ENCODE measurements at places on chromosomes 6 and 20.

DNA sequence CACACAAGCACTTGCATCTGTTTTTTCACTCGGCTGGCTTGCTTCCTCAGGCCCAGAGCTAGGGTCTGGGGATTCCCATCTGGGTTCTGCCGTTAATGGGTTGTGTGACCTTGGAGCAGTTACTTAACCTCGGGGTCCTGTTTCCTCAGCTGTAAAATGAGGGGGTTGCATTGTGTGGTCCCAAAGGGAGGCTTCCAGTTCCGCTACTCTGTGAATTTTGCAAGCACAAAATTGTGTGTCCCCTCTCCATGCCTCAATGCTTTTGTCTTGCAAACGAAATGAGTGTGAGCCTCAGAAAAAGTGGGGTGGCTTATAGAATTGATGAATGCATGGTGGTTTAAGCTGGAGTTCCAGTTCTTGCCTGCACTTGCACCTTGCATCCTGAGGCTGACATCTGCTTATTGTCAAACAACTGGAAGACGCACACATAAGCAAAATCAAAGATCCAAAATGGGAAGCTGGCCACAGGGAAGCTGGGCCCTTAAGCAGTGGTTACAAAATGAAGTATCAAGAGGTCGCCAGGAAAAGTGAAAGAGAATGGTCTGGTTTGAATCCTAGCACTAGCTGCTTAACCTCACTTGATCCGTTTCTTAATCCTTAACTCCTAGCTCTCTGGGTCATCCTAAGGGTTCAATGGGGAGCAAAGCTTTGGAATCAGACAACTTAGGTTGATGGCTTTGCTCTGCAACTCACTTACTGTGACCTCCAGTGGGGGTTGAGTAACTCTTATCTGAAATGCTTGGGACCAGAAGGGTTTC lies 490.6 kb downstream of the DHX35 start:
- DNase-seq = no peak

- DNase-seq = no peak
These were observed 51.1 kb downstream of the FAM83B start for GRCh38 chr6:54897462-54898189.

- no peak for DNase-seq
These were observed 8.0 kb upstream of the CST9 start for GRCh38 chr20:23613676-23614075.

- DNase-seq = no peak
These were observed 57.3 kb upstream of the PHACTR2 start for GRCh38 chr6:143620447-143620846.

GRCh38 chr20:63175038-63175895 lies 40.7 kb downstream of the YTHDF1 start:
- no peak for DNase-seq

GRCh38 chr20:51953731-51954340 lies 151.5 kb upstream of the SALL4 start:
- no peak for DNase-seq

- no peak for DNase-seq
These were observed 12.9 kb downstream of the OGFRL1 start for GRCh38 chr6:71301546-71301945.

DNA sequence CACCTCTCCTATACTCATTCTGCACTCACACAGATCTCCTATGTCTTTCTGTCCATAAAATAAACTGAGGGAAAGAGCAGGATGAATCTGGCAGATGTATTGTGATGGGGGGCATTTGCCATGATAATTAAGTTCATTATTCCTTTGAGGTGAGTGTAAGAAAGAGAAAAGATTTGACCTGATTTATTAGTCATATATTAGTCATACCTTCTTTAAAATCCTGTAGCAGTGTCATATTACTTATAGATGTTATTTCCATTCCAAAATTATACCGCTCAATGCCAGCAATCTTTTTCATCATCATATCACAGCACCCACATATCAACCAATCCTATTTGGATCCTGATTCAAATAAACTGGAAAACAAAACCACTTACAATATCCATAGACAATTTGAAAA lies 733.3 kb upstream of the SLC35B3 start:
- no peak for DNase-seq

GRCh38 chr6:4670290-4670689 lies 105.9 kb upstream of the CDYL start:
- DNase-seq = no peak

- DNase-seq = no peak
These were observed 40.0 kb downstream of the SNHG17 start for GRCh38 chr20:38395165-38395564.

DNA sequence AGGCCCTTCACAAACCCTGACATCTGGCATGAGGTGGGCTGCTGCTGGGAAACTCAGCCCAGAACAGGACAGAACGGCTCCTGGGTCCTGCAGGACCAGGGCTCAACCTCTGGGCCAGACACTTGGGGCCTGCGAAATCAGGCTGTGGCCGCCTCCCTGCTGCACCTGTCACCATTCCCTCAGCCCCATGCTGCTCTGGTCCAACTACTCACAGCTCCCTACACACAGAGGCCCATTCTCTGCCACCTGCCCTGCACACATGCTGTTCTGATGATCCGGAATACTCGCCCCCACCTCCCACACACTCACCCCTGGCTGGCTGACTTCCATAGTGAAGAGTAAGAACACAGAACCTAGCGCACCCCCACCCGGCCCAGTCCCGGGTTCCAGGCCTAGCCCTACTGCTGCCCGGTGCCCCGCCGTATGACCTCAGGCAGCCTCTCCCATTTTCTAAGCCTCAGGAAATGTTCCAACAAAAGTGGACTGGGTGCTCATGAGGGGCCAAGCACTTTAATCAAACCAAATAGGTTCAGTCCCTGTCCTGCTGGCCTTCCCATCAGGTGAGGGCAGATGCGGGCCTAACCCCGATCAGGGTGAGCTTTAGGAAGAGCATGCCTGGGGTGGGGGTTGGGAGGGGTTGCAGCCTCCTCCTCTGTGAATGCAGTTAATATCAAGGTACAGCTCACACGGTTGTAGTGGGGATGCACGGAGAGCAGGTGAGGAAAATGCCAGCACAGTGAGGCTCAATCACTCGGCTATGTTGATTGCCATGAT lies 3.9 kb downstream of the PEDS1 start:
- no peak for DNase-seq

- no peak for DNase-seq
These were observed 159.2 kb downstream of the SYCP2 start for GRCh38 chr20:59774204-59774641.

DNA sequence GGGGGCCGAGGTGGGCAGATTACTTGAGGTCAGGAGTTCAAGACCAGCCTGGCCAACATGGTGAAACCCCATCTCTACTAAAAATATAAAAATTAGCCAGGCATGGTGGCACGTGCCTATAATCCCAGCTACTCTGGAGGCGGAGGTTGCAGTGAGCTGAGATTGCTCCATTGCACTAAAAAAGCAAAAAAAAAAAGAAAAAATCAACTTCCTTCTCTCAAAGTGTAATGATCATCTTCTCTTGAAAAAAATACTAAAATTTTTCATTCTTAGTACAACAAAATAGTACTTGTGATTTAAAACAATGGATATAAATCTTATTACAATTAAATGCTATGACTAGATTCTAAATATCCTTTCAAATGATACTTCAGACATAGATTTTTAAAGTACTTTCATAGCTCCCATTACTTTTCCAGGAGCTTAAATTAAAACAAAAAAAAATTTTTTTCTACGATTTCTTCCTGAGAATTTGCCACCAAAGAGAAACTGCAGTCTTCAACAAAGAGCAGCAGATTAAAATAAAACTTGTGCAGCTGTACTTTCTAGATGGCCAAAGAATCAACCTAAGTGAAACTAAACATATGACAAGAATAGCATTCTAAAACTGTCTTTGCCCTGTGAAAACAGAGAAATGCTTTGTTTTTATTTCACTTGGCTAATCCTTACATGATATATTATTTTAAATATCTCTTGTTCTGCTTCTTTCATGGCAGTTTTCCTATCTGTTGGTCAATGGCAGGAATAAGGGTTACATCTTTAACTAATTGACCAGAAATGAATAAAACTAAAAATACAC lies 75.2 kb downstream of the MAP3K5 start:
- no peak for DNase-seq

GRCh38 chr6:161631676-161632194 lies 357.9 kb upstream of the AGPAT4 start:
- no peak for DNase-seq

DNA sequence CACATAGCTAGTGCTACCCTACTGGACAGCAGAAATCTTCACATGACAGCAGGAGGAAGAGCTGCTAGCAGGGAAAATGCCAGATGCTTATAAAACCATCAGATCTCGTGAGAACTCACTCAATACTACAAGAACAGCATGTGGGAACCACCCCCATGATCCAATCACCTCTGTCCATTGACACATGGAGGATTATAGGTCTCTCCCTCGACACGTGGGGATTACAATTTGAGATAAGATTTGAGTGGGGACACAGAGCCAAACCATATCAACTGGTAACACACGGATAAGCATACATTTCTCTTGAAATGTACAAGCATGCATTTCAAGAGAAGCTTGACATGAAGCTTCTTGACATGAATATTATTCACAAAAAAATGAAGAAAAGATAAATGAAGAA lies 64.1 kb downstream of the MMS22L start:
- DNase-seq = no peak

DNA sequence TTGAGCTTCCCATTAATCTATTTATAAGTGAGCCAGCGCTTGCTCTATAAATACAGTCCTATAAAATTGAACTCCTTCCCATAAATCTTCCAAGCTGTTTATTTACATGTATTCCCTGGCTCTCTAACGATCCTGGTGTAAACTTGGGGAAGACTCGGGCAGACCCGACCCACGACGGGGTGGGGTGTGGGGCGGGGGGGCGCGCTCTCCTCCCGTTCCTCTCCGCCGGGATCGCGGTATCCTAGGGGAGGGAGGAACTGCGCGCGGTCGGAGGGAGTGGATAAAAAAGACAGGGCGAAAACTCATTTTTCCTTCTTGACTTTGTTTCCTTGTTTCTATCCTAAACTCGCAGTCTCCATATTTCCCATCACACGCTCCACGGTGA lies 31.1 kb downstream of the TFAP2B start:
- DNase-seq = no peak

- DNase-seq = no peak
These were observed 237.5 kb downstream of the CDC5L start for GRCh38 chr6:44624936-44625573.

- DNase-seq = no peak
These were observed 77.4 kb downstream of the ARID1B start for GRCh38 chr6:156854466-156855161.

DNA sequence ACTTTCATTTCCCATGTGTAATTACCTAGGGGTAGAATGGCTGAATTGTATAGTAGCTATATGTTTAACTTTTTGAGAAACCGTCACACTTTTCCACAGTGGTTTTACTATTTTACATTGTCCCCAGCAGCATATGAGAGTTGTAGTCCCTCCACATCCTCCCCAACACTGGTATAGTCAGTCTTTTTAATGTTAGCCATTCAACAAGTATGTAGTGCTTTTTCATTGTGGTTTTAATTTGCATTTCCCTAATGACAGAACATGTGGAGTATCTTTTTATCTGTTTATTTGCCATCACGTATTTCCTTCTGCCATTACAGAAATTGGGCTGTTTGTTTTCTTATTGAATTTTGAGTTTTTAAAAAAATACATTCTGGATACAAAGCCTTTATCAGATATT lies 148.4 kb downstream of the CARMIL1 start:
- DNase-seq = no peak
